ENCODE measurements at places on chromosomes 1 and 21.

- DNase-seq: no peak
These were observed 60.7 kb downstream of the ADARB1 start for GRCh38 chr21:45135122-45135521.

- DNase-seq: no peak
These were observed 150.0 kb downstream of the CASZ1 start for GRCh38 chr1:10646347-10646861.

DNA sequence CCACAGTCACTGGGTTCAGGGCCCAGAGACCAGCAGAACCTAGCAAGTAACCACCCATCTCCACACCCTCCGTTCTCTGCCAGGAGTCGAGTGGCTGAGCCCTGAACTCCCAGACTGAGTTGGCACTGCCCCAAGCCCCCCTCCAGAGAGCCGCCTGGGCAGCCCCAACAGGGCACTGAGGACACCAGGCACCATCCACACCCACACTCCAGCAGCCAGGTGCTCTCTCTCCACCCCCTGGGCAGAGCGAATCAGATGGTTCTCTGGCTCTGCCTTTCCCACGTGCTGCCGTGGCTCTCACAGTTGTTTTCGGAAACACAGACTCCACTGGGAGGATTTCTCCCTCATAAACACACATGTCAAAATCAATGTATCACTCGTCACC lies 13.6 kb downstream of the WDR4 start:
- DNase-seq: no peak

- DNase-seq: no peak
These were observed 36.8 kb upstream of the PPP1R15B start for GRCh38 chr1:204448344-204448964.

DNA sequence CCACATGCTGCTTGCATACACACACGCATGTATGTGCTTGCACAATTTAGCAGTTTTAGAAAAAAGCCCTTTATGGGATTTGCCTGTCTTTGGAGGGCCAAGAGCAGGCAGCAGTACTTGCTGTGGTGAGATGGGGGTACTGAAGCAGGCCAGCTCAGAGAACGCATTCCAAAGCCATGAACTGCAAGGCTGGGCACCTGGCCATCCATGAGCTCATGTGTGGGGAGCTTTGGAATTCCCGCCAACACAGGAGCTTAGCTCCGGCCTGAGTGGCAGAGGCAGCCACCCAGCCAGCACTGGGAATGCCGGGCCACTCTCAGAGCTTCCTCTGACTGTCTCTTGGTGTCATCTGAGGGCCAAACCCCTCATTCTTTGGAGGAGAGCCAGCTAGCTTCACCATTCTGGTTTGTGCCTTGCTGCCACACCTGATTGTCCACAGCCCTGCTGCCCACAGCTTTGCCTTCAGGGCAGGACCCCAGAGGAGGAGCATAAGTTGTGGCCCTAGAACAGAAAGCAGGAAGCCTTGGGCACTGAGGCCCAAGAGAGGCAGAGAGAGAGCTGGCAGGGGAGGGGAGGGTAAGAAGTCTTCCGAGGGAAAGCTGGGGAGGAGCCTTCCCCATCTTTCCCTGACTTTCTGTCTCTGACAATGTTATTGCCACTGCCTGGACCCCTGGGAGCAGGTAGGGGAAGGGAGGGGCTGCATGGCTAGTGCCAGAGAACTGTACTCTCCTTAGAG lies 92.1 kb upstream of the POU3F1 start:
- DNase-seq: no peak

- no peak for DNase-seq
These were observed 81.0 kb downstream of the HIVEP3 start for GRCh38 chr1:41837691-41838090.

DNA sequence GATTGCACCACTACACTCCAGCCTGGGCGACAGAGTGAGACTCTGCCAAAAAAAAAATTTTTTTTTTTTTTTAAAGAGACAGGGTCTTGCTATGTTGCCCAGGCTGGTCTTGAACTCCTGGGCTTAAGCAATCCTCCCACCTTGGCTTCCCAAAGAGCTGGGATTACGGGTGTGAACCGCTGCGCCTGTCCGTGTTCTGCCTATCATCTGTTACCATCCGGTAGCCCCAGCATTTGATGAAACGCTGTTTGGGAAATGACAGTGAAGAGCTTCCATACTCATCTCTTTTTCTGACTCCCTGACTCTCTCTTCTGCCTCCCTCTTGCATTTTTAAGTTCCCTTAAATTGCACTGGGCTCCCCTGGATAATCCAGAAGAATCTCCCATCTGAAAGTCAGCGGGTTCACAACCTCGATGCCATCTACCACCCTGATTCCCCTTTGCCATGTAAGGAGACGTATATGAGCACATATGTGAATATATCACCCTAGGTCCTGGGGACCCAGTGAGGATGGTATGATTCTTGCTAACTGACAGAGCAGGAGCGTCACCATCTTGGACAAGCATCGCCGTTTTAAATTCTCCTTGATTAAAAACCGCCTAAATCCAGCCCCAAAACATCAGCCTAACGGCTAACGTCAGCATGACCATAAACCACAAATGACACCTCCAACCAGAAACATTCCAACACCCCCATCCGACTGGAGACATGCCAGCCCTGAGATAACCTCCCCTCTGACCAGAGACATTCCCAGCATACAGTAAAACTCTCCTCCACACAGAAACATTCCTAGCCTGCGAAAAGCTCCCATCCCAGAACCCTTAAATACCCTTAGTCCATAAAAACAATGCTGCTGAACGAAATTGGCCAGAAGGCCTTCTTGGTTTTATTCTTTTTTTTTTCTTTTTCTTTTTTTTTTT lies 12.4 kb downstream of the TNFRSF8 start:
- no peak for DNase-seq

- DNase-seq: no peak
These were observed 131.0 kb upstream of the HMCN1 start for GRCh38 chr1:185603158-185603557.

DNA sequence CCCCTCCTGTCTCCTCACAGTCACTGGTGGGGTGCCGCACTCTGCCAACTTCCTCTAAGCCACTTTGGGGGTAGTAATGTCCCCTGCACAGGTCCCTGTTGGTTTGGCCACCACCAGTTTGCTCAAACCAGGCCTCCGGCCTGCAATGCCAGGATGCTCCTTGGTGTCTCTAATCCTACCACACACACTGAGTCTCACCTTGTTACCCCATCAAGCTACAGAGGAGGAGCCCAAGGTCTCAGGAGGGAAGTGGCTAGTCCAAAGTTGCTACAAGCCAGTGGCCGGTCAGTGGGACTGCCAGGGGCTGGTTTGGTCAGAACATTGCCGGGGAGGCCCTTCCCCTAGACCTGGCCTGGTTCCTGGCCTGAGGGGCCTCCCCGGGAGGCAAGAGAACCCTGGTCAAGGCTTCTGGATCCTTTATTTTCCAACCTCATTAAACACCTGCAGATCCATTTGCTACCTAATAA lies 21.5 kb upstream of the LRP8 start:
- no peak for DNase-seq

GRCh38 chr21:46118316-46119143 lies 20.6 kb downstream of the COL6A2 start:
- DNase-seq: no peak

DNA sequence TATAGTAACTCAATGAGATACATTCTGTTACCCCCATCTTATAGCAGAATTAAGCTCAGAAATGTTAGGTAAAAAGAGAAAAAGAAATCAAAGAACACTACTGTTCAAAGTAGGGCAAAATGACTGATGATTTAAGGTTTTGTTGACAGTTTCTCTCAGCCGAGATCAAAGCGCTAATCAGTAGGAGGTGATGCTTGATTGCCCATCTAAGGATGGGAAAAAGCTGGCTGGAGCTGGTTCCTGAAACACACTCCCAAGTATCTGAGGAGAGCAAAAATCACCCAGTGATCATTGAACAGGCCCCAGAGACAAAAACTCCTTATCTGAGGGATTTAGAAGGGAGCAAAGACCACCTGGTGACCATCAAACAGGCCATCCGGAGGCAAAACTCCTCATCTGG lies 64.5 kb upstream of the CSF1 start:
- no peak for DNase-seq

DNA sequence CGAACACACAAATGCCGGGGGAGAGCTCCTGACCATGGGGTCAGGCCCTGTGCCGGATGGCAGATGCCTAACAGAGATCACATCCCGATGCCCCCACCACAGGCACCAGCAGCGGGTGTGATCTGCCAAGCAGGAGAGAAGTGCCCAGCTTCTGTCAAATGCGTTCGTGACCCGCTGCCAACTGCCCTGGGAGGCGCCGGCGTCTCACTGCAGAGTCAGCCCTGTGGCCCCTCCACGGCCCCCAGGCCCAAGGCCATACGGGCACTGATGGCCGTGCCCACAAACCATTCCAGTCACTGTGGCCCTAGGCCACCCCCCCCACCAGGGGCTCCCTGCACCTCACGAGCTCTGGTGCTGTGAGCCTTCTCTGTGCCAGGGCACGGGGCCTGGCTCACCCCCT lies 8.0 kb downstream of the CFAP410 start:
- DNase-seq: no peak

GRCh38 chr1:111600886-111601386 lies 18.7 kb upstream of the RAP1A start:
- no peak for DNase-seq
